ENCODE measurements at places on chromosomes 16 and 17.

- no peak for DNase-seq
Observed at GRCh38 chr17:64183815-64184214, 53.9 kb upstream of the ERN1 start.

DNA sequence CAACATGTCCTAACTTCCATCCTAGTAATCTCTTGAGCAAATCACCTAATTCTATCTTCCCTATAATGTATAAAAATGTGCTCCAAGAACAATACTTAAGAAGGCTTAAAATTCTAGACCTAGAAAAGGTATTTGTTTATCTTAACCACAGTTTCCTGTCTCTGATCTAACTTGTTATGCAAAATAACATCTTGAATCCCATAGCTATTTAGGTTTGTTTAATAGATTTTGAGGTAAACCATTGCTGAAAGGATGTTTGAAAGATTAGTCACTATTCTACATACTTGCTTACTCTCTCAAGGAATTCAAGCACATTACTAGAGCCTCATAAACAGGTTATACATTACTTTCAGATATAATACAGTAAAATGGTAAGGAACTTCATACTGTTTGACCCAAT, 13.0 kb downstream of the CA10 start:
- DNase-seq, result no peak

DNA sequence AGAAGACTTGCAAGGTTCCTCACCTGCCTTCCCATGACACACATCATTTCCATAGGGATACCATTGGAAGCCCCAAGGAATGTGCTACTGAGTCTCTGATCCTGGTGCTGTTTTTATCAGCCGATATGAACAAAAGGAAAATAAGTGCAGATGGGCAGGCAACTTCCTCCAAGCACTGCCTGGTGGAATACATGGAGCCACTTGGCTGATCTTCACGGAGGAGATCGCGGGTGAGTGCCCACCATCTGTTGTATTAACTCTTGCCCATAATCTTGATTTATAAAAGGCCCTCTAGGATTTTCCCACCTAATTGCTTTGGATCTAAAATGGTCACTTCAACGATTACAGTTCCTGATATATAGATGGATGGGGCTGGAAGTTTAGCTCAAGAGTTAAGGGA, 24.7 kb upstream of the CDRT15 start:
- no peak for DNase-seq

- no peak for DNase-seq
Observed at GRCh38 chr16:87041286-87041685, 275.9 kb downstream of the C16orf95 start.

- no peak for DNase-seq
Observed at GRCh38 chr16:4778050-4778392, 10.1 kb downstream of the SEPTIN12 start.
